ENCODE measurements at places on chromosomes 7 and 10.

GRCh38 chr7:5638994-5639393, 142.5 kb downstream of the RNF216 start:
- no peak for DNase-seq

DNA sequence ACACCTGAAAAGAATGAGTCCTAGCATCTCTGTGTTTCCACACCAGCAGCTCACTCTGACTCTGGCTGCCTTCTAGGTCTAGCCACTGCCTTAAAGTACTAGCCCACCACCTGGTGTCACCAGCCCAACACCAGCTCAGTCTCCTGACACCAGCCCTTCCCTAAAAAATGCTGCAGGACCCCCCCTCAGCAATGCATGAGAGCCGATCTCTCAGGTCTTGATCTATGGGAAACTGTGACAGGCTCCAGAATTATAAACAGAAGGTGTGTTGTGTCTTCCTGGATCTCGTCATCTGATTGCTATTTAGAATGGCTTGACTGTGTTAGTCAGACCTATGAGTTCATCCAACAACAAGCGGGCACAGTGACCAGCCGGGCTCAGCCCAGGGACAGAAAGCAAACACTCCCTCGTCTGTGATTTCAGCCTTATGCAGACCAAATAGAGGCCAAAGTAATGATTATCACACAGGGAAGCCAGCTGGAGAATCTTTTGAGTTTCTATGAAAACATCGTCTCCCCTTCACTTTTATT, 66.6 kb downstream of the CUBN start:
- no peak for DNase-seq

DNA sequence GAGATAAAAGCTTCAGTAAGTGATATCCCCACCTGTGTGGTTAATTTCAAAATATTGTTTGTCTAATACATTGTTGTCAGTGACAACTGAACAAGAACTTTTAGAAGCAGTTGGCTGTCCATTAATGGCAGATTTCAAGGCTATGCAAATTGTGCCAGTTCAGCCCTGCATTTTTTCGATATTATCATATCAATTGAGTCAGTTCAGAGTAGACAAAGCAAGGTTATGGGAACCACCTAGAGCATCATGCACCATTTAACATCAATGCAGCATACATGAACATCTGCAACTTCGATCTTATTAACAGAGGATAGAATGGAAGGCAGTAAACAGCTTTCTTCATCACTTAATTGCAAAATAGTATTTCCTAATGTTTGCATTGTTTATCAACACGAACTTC, 180.7 kb upstream of the KAT6B start:
- no peak for DNase-seq

- DNase-seq = peak; percentile 43
These were observed 1.1 kb upstream of the PWWP2B start for GRCh38 chr10:132395704-132396493.

DNA sequence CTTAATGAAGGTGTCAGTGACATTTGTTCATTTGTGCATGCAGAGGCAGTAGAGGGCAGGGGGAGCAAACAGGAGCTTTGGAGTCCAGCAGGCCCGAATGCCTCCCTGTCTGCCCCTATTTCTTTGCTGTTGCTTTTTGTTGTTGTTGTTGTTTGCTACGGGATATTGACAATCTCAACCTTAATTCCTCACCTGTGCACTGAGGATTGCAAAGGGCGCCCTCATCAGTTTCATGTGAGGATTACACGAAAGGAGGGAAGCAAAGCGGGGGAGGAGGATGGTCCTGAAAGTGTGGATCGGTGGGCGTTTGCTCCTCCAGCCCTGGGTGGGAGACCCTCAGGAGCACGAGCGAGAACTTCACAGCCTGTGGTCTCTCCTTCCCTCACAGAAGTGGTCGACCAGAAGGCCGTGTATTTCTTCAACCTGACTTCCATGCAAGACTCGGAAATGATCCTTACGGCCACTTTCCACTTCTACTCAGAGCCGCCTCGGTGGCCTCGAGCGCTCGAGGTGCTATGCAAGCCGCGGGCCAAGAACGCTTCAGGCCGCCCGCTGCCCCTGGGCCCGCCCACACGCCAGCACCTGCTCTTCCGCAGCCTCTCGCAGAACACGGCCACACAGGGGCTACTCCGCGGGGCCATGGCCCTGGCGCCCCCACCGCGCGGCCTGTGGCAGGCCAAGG, 9.6 kb downstream of the GDF10 start:
- DNase-seq = no peak

DNA sequence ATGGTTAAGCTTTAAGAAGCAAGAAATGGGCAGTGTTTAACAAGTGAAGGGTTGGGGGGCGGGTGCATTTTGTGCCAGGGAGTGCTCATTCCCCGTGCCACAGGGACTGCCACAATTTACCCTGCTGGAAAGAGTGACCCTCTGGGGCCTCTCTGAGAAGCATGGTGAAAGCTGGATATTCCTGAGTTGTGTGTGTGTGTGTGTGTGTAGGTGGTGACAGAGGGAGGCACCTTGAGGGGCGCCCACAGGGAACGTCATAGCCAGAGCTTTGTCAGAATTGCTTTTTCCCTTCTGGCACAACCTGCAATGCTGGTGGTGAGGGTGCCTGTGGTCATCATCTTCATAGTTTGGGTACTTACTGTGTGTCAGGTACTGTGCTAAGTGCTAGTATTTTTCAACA, 2.5 kb upstream of the WDR86 start:
- no peak for DNase-seq

GRCh38 chr7:361680-362401, 71.9 kb downstream of the FOXL3 start:
- no peak for DNase-seq

- DNase-seq = no peak
These were observed 2.2 kb upstream of the LOXL4 start for GRCh38 chr10:98270073-98270740.

GRCh38 chr10:11050301-11051287, 32.9 kb downstream of the CELF2 start:
- DNase-seq = no peak

GRCh38 chr7:84317536-84317935, 122.9 kb upstream of the SEMA3A start:
- no peak for DNase-seq

GRCh38 chr10:116060864-116061263, 212.1 kb downstream of the GFRA1 start:
- no peak for DNase-seq

DNA sequence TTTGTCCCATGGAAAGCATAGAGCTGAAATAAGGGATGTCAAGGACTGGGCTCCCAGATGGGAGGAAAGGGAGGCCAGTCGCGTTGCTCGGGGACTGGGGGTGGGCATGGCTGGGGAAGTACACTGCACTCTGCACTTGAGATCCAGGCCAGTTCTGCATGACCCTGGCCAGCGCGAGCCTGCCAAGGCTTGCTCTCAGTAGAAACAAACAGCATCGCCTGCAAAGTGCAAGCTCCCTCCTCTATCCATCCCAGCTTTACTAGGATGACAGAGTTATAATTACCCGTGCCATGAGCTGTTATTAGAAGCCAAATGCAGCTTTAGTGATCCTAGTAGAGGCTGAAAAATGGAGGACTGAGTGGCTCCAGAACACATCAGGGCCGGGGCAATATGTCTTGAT, 43.9 kb upstream of the PDCD4 start:
- DNase-seq = no peak

DNA sequence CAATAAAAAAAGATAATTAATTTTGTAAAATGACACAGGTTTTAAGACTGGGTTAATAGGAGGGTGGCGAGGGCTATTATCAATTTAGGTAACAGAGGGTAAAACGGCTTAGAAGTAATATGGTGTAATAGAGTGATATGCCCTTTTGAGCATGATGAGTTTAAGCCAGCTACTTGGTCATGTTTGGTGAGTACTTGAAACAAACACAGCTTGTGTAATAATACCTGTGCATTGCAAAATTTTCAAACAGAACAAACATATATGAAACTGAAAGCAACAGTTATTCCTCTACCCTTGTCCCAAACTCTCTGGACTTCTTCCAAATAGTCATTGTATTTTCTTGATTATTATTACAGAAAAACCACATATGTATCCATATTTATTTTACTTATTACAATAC, 241.7 kb downstream of the MAGI2 start:
- no peak for DNase-seq

DNA sequence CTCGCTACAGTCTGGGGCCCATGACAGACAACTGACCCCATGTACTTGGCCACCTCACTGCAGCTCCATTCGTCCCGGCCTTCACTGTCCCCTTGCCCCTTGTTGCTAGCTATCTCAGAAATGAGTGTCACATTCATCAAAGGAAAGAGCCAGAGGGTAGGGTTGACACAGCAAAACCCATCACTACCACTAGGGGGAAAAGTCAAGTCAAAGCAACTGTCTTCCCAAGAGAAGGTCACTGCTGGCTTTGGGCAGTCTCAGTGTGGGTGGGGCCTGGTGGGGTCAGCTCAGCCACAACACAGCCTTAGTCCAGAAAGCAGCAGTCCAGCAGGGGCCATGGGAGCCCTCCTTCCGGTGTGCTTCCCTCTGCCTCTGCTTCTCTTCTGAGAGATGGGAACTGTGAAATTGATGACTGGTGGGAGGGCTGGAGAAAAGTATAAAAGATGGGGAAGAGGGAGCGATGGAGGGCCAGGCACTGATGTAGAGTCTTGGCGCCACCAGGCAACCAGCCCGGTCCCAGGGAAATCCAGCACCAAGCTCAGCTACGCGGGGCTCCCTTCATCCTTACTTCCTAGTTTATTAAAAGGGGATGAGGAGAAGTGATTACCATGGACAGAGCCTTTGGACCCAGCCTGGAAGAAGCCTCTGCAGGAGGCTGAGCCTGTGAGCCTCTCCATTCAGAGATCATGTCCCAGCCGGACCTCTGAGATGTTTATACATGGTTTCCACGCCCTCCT, 58.0 kb downstream of the PLXNA4 start:
- peak; percentile 39 for DNase-seq

DNA sequence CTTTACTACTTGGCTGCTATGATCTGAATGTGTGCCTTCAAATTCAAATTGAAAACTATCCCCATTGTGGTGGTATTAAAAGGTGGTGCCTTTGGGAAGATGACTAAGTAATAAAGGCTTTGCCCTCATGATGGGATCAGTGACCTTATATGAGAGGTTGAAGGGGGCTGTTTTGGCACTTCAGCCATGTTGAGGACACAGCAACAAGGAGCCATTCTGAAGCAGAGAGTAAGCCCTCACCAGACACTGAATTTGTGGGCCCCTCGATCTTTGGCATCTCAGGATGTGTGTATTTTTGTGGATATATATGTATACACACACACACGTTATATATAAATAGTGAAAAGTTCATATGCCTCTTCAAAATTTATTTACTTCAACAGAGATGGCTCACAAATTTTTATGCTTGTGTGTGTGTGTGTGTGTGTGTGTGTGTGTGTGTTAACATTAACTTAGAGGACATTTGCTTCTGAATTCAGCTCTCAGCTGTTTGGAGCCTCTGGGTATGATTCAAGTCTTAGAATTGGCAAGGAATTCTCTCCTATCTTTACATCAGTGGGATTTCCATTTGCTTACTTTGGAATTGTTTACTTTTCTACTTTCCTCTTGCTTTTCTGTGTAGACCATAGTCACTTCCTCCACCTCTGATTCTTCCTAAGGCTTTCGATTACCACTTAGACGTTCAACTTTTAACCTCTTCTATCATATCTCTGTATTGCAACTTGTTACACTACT, 66.6 kb downstream of the MAGI2 start:
- DNase-seq = no peak

DNA sequence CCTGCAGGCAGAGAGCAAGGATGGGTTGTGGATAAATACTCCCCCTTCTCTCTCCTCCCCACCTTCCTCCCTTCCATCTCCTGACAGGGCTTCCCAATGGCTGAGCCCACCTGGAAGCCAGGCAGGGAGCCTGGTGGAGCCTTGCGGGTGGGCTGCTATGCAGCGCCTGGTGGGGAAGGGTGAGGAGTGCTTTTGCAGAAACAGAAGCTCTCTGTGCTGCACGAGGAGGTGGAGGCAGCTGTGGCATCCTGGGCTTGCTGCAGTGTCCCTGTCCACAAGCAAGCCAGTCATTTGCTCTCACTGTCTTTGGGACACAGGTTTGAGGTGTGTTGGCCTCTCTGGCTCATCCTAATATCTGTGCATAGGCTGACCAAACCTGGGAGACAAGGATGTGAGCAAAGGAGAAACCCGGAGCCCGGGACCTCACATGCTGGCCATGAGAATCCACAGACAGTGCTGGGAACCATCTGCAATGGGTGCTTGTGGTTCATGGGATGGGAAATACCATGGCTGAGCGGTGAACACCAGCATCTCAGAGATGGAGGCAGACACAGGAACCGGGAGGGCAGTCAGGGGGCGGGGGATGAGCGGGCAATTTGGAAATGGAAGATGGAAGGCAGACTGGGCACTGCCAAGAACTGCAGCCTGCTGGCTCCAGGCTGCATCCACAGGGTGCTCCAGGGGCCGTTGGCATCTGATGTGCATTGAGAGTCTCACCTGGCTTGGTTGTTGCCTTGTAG, 364.2 kb downstream of the GLRX3 start:
- no peak for DNase-seq

GRCh38 chr10:36183056-36183455, 541.0 kb upstream of the FZD8 start:
- no peak for DNase-seq

DNA sequence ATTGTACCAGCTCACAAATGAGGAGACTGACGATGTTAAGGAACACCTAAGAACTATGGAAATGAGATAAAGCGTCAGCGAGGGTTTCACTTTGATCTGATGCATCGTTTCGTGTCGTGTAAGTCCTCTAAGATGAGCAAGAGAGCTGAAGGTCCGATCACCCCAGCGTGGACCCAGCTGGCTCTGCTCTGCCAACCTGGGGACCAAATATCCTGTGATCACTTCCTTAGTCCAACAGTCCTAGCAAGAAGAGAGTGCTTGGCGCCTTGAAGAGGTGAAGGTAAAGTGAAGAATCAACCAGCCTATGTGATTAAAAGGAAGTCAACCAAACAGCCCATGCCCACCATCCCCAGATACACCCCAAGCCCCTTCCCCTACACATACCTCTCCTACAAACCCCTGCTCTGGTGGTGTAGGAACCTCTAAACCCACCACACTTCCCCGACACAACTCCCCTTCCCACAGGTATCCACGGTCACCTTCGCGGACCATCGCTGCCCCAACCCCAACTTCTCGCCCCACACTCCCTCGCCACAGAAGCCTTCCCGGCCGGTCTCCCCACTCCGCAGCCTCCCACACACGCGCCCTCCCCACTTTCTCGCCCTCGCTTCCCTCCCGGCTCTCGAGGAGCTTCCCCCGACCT, 722 bp downstream of the UPF2 start:
- peak; percentile 41 for DNase-seq

GRCh38 chr7:13982940-13983677, 6.4 kb downstream of the ETV1 start:
- DNase-seq = no peak

DNA sequence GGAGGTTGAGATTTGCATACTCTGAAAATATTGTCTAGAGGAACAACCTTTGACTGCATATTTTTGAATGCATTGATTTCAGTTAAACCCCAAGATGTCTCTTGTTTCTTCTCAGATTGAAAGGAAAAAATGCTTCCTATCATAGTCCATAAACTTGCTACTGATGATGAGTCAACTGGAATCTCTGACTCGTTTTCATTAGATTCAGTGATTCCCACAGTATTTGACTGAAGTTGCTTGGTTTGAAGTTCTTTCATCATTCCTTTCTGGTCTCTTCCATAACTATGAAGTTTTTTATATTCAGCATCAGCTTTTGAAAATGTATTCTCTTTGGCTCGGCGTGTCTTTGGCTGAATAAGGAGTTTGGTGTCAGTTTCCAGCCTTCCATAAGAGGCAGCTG, 10.7 kb downstream of the PEX1 start:
- DNase-seq = no peak

Data from KBM-7 (cell line).